Glutamatergic neuron (in vitro differentiated cells): ENCODE measurements at places on chromosomes 7 and 10. TPM values are rescaled to one million over a fixed set of nuclear protein-coding genes. Genes with fewer than 3 reads are reported as not detected.

TES gene
- 53.5 TPM for total RNA-seq

SPDYE5 gene
- not detected for total RNA-seq

DNAJB6 gene
- 120 TPM for total RNA-seq

INA gene
- total RNA-seq, result 625 TPM

HTRA1 gene
- total RNA-seq, result 1.4 TPM

FAM131B gene
- total RNA-seq, result 111 TPM

PRTFDC1 gene
- 14.4 TPM for total RNA-seq

GIMAP8 gene
- not detected for total RNA-seq

FAM20C gene
- 199 TPM for total RNA-seq

GBX1 gene
- total RNA-seq, result not detected

ATRNL1 gene
- 35.9 TPM for total RNA-seq

CALN1 gene
- total RNA-seq, result 3.5 TPM

PLAU gene
- total RNA-seq, result 0.59 TPM

WEE2 gene
- not detected for total RNA-seq

SORCS3 gene
- total RNA-seq, result 2.0 TPM

CARD11 gene
- 1.4 TPM for total RNA-seq

TAC1 gene
- total RNA-seq, result 12.1 TPM
